ENCODE measurements at places on chromosomes 6 and 20.

GRCh38 chr6:149209871-149210775 is 107.4 kb upstream of the TAB2 start:
- peak; percentile 32 for DNase-seq

DNA sequence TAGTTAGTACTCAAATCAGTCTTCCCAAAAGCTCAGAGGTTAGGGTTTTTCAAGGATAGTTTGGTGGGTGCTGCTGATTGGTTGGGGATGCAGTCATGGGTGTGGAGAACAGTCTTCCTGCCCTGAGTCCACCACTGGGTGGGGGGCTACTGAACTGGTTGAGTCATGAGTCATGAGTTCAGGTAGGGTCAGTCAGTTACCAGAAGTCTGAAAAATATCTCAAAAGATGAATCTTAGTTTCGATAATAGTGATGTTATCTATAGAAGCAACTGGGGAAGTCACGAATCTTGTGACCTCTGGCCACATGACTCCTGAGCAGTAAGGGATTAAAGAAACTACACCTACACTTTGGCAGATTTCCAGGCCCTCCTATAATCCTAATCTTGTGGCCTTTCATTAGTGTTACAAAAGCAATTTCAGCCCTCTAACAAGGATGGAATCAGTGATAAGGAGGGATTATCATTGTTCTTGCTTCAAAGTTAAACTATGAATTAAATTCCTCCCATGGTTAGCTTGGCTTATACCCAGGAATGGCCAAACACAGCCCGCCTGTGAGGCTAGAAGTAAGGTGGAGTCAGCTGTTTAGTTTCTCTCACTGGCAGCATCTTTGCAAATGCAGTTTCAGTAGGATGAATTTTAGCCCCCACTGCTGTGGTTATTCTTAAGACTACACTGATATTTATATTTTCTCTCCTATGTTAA is 33.3 kb upstream of the NKAIN2 start:
- no peak for DNase-seq

DNA sequence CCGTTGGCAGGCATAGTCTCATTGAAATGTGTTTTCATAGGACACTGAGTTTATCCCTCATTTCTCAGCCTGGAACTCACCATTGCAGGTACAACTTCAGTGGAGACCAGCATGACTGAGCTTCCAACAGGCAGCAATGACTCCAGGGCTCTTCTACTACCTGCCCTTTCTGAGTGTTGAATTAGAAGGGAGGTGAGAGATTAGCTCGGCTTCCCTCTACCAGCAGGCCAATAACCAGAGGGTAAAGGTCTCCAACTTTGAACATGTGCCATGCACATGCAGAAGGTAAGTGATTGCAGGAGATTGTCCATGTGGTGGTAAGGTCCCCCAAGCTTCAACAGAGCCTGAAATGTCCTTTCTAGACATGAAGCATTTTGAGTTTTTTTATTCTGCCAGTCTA is 233.8 kb upstream of the SUPT3H start:
- DNase-seq, result no peak

- DNase-seq, result no peak
These were observed 103.2 kb upstream of the GRIK2 start for GRCh38 chr6:101290346-101290745.

GRCh38 chr20:1877609-1878200 is 17.5 kb upstream of the SIRPA start:
- no peak for DNase-seq
